Ascending aorta (tissue), 2 donors: ENCODE measurements at places on chromosomes 4 and X. TPM values are rescaled to one million over a fixed set of nuclear protein-coding genes. Genes with fewer than 3 reads are reported as not detected.

- no peak overlapping the region for H3K27ac ChIP-seq
- no peaks in the 10 kb centered on the region for H3K4me1 ChIP-seq
- H3K4me3 ChIP-seq, result no peak overlapping the region
- DNase-seq, result no peak
- no peaks in the 10 kb centered on the region for H3K36me3 ChIP-seq
Observed at GRCh38 chrX:9767375-9767774, 1.7 kb upstream of the GPR143 start.

GRCh38 chrX:144840616-144841015 lies 406.7 kb upstream of the SPANXN1 start:
- no peaks in the 10 kb centered on the region for H3K4me1 ChIP-seq
- no peak for DNase-seq
- H3K4me3 ChIP-seq, result no peak overlapping the region
- H3K27ac ChIP-seq, result no peak overlapping the region

- H3K4me1 ChIP-seq, result no peaks in the 10 kb centered on the region
- H3K4me3 ChIP-seq, result no peak overlapping the region
- DNase-seq, result no peak
- H3K27me3 ChIP-seq, result no peaks in the 10 kb centered on the region
- H3K36me3 ChIP-seq, result no peaks in the 10 kb centered on the region
- H3K27ac ChIP-seq, result no peak overlapping the region
Observed at GRCh38 chr4:153809916-153810810, 21.3 kb upstream of the SFRP2 start.

DNA sequence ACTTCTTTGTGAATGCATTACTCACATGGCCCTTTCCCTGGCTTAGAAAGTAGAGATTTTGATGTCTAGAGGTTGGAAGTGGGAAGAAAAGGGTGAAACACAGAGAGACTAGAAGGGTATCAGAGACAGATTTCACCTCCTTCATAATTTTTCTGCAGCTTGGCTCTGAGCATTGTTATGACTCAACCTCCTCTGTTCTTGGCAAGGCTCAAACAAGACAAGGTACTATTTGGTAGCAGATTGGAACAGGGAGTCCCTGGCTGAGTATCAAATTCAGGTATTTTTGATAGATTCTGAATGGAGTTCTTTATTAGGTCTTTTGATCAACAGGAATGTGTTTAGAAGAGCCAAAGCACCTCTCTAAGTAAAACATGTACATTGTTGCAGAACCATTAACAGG lies 146.3 kb upstream of the CHRDL1 start:
- no peaks in the 10 kb centered on the region for H3K27me3 ChIP-seq
- H3K36me3 ChIP-seq, result no peaks in the 10 kb centered on the region
- no peaks in the 10 kb centered on the region for H3K4me1 ChIP-seq

The CPZ gene
- 3.5 TPM for total RNA-seq
